ENCODE measurements at places on chromosomes 12 and 14. TPM values are rescaled to one million over a fixed set of nuclear protein-coding genes. Genes with fewer than 3 reads are reported as not detected.

- DNase-seq = peak; percentile 30
These were observed 1.7 kb upstream of the ANKRD33 start for GRCh38 chr12:51886021-51886710.

- no peak for DNase-seq
These were observed 6.5 kb downstream of the SPTLC2 start for GRCh38 chr14:77609922-77610321.

DNA sequence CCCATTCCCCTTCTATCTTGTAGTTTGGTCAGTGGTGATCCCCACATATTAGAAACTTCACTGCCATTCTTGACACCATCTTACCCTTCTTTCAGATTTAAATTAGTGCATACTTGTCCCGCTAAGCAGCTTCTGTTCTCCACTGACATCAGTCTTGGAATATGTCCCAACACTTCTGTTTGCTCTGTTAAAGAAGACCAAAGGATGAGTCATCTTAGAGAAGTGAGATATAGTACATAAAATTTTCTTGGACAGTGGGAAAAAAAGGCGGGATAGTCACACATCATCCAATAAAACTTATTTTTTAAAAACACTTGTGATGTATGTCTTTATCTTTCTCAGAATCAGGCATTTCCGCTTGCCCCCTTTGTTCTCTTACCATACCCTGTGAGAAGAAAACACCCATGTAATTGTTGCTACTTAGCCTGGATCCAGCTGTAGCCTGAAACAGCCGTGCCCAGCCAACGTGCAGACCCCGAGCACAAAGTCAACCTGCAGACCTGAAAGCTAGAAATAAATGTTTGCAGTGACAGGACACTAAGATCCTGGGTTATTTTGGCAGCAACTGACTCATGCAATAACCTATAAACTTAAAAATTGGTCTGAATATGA lies 100.1 kb upstream of the PDE3A start:
- no peak for DNase-seq

GRCh38 chr12:9134981-9135628 lies 19.4 kb upstream of the A2M start:
- no peak for DNase-seq

The RPL10L gene
- not detected for total RNA-seq

- DNase-seq = no peak
These were observed 85.3 kb downstream of the RFLNA start for GRCh38 chr12:124379938-124380754.

DNA sequence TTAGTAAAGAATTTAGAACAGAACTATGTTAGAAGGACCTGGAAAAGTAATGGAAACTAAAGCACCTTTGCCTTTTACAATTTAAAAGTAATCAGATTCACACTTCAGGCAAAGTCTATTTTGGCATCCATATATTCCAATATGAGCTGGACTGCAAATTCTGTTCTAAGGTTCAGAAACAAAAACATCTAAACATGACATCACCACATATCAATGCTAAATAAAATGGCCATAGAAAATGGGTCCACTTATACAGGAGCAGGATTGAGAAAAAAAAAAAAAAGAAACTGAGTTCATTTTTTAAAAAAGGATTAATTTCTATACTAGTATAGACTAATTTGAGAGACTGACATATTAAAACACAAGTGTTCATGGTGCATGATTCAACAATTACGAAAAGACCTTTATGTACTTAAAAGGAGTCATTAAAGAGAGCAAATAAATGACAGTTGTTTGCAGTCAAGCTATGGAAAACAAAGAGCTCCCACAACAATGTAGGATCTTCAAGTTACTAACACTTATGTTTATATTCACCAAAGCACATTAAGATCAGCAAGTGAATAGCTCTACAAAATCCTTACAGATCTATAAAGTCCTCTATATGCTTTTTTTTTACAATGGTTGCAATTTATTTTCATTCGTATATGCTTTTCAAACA lies 45.7 kb downstream of the DICER1 start:
- no peak for DNase-seq

The B4GALNT1 gene
- 0.23 TPM for total RNA-seq

The CLEC4D gene
- 0.32 TPM for total RNA-seq

The CCDC175 gene
- total RNA-seq = not detected

DNA sequence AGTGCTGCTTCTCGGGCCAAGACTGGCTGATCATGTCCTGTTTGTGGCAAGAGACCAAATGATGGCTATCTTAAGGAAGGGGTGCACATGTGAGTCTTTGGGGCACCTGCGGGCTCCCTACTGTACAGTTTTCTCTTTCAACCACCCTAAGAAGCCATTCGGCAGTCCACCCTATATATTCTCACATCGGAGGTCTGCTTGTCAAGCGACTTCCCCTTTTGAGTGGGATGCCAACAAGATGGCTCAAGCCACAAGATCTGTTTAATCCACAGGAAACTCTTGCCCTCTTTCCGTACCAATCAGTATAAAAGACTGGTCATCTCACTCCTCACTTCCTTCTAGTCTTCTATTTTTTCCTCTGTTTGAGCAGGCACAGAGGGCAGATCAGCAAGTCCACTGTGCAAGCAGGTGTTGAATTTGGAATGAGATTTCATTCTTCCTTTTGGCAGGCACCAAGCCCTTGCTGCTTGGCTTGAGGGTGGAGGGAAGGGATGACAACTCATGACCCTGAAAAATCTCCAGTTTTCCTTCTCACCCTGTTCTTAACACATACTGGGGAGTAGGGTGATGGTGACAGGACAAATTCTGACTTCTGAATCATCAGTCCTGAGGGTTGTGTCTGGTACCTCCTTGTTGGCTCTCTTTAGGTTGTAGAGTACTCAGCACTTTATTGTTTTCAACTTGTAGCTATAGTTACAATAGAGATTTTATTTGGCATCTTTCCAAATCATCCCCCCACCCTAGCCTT lies 17.6 kb downstream of the LACRT start:
- no peak for DNase-seq

GRCh38 chr12:43776498-43776897 lies 17.7 kb downstream of the IRAK4 start:
- no peak for DNase-seq

DNA sequence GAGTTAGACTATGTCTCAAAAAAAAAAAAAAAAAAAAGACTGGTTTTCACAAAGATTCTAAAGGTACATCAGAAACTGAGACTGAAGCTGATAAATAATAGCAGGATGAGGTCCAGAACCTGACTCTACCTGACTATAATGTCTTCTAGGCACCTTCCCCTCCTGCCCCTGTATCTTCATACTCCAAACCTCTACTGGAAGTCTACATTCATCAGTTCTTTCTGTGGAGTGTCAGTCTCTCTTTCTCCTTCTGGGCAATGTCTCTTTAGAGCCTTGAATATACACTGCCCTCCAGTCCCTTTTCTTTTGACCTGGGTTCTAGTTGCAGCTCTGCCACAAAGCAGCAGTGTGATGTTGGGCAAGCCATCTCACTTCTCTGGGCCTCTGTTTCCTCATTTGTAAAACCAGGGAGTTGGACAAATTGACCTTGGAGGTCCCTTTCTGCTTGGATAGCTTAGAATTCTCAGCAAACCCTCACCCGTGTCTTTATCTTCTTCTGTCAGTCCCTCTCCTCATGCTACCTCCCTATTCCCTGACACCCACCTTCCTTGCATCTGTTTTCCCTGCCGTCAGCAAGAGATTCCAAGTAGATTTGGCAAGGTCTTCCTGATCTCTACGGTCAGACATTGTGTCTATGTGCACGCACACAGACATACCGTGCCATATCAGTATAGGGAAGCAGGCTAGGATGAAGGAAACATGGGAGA lies 4.3 kb downstream of the NFE2 start:
- DNase-seq = no peak

The PPP1R1A gene
- total RNA-seq = 8.2 TPM

DNA sequence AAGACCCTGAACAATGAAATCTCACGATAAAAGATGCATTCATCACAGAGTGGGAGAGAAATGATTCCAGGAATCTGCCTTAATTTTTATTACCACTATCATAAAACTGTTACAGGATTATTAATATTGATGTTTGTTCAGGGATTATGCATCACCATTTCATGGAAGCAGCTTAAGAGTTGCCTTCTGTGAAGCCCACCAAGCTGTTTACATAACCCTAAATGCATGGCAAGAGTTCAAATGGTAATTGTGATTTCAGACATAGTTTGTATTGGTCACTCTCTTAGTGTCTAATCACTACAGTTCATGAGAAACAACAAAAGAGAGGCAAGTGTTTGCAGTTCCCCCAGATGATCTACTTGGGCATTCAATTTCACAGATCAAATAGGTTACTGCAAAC lies 527.7 kb downstream of the RPS29 start:
- DNase-seq = no peak

DNA sequence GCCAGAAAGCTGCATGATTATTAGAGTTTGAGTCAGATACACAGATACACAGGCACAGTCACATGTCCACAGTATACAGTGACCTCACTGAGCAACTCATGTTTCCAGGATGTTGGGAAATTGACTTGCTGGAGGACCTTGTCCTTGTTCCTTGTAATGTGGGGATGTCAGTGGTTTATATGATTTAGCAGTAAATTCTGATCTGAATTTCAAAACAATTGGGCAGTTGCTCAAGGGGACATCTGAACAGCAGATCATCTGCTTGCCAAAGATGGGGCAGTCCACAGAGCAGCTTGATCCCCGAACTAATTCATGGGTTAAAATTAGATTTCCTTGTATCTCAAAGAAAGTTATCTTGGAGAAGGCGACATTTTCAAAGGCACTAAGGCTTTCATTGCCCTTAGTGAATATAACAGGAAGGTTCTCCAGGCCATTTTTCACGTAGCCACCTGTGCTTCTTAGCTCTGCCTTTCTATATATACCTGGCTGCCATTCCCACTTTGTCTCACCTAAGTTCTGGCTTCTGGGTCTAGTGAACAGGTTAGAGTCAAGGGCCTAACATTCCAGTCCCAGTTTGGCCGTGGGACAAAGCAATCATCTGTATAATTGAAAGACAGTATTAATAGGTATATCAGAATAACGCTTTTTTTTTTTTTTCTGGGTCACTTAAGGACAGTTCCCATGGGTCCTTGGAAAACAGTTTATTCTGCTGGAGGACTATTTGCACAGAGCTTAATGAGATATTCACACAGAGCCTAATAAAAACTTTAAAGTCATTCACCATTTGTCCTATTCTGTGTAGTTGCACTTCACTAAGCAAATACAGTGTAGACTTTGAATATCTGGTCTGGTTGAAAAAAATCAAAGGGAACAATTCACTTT lies 64.9 kb upstream of the STRN3 start:
- peak; percentile 45 for DNase-seq

DNA sequence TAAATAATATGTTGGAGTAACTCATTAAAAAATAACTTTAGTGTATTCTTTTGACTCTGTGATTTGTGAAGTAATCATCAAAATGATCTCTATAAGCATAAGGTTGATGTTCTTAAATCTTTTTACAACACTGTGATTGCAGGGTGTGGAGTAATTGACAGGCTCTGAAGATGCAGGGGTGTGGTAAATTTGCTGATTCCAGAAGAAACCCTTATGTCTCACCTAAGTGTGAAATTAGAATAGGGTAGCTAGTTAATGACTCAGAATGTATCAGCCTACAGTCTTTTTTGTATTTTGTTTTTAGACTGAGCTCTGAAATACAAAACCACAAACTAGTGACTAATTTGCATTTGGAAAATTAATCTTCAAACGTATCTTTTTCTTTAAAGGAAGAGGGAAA lies 5.9 kb downstream of the PRPF39 start:
- DNase-seq = no peak

DNA sequence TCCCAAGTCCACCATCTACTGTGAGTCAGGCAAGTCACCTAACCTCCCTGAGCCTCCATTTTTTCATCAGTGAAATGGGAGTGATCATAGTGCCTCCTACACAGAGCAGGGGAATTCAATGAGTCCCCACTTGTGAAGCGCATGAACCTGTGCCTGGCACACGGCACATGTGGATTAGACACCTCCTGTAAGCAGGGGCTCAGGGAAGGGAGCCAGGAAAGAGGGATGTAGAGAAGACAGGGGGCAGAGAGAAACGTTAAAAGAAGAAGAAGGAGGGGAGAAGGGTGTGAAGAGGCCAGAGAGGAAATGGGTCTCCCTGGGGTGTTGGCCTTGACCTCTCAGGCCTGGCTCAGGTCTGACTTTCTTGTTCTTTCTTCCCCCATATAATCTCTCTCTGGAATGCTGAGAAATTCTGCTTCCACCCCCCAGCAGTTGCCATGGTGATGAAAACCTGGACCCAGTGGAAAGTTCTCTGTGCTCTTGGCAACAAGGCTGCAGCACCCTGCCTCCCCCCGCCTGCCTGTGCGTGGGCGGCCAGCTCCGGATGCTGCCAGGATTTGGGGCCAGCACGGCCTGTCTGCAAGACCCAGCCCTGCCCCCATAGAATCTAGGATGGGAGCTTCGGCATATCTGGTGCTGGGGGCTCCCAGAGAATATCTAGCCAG lies 94.5 kb downstream of the CALM1 start:
- DNase-seq = no peak
